ENCODE measurements at places on chromosomes 3 and 15.

DNA sequence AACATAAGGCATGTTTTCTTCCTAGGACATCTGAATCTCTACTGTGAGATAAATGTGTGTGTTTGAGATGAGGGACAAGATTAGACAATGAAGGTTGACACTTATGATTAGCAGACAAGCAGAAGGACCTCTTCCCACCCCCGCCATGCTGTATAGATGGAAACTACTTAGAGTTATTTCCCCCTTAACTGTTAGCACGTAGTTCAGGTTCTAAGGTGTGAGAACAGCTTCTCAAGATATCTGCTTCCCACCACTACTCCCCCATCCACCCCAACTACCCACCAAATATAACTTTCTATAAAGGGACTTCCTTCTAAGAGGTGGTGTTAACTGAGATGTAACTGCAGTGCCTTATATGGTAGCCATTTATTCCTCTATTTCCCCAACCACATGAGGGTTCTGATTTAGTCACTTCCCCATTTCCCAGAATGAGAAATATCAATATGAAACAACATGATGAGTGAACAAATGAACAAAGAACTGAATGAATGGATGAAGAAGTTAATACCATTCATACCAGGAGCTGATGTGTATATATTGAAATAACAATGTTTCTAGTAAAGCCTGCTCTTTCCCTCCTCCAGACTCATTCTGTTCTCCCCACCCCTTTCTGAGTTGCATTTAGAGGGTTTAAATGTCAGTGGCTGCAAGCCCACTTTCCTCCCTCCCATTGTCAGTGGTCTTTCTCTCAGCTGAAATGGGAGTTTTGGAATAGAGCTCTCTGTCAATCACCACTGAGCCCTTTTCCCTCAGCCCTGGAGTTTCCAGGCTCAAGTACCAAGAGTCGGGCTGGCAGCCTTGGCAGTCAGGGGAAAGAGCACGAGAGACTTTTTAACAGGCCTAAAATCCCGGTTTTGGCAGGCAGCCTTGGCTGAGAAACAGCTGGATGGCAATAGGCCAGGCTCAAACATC is 7.7 kb upstream of the RFTN1 start:
- DNase-seq = no peak

DNA sequence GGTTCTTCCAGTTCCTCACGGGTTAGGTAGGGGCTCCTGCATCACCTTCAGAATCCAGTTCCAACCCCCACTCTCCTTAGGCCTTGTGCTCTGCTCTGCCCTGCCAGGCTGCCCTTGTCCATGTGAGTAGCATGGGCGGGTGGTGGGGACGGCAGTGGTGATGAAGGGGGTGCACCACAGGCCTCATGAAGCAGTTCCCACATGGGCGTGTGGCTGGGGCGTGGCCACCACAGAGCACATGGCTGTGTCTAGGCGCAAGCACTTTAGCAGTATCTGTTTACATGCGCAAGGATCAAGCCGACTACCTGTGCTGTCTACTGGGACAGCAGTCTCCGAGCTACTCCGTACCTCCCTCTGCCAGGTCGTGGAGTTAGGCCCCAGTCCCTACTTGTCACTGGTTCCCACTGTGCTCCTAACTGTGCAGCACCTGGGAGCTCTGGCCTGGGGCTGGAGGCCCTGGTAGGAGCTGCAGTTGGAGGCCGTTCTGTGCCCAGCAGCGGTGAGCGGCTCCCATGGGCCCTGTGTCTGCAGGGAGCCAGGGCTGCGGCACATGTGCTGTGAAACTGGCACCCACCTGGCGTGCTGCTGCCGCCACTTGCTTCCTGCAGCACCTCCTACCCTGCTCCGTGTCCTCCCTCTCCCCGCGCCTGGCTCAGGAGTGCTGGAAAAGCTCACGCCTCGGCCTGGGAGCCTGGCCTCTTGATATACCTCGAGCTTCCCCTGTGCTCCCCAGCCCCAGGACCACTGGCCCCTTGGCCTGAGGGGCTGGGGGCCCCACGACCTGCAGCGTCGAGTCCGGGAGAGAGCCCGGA is 53.5 kb downstream of the PLXNA1 start:
- peak; percentile 34 for DNase-seq

DNA sequence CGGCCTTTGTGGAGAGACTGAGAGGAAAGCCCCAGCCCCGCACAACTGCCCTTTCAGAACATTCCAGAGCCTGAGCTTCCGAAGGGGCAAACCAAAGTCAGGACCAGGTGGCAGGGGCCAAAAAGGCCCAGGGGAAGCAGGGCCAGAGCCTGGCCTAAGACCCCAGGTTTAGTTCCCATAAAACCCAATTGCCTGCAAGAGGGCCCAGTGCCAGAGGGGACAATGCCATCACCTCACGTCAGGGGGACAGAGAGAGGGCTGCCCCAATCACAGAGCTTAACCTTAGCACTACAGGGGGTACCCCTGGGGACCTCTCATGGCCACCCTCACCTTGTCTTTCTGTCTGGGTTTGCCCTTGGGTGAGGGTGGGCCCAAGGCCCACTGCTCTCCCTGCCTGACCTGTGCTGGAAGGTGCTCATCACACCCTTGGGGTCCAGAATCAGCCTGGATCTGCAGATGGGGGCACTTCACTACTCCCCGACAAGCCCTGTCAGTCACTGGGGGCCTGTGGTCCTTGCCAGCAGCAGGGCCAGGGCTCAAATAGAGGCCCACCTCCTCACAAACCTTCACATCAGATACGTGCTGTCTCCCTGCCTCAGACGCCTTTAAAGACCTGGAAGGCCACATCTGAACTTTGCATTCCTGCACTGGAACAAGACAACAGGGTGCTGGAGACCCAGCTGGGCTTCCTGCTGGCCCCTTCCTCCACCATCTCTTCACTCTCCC is 3.8 kb downstream of the CALML4 start:
- peak; percentile 89 for DNase-seq

DNA sequence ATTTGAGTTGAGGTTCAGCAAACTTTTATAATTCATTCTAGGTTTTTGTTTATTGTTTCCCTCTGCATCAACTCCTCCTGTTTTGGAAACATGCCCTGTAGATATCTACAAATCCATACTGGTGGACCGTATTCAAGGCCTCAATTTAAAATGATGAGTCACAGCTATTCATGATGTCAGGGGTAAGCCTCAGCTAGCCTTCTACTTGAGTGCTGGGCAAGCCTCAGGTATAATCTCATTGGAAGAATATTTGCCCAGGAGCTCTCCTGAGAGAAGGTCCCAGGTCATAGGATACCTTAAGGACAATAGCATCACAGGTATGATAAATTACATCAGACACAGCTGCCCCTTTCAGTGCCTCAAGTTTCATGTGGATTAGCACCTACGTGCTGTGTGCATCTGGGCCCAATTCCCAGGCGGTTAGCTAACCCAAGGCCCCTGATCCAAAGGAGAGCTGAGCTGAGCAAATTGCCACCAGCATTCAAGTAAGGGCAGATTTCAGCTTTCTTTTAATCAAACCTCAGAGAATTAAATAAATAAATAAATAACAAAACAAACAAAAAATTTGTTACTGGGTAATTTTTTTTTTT is 87.5 kb downstream of the KCNMB2 start:
- DNase-seq = peak; percentile 77

GRCh38 chr15:77538793-77539497 is 93.8 kb downstream of the LINGO1 start:
- no peak for DNase-seq

DNA sequence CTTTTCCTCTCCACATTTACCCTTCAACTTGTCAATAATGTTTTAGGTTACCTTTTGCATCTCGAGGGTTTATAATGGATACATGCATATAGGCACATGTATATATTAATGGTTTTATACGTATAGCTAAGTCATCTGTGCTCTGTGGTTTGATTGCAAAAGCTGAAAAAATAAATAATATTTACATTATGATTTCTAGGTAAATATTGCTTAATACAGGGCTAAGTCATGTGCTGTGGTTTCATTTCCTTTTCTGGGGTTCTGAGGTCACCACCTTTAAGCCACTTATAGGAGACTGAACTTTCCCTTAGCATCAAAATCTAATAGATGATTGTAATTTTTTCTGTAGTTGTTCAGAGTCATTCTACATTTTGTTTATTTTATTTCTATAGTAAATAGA is 33.1 kb downstream of the LPP start:
- DNase-seq = no peak

- DNase-seq = no peak
Observed at GRCh38 chr15:101255051-101255395, 3.2 kb upstream of the CHSY1 start.

- no peak for DNase-seq
Observed at GRCh38 chr3:46006238-46007032, 10.8 kb upstream of the FYCO1 start.

DNA sequence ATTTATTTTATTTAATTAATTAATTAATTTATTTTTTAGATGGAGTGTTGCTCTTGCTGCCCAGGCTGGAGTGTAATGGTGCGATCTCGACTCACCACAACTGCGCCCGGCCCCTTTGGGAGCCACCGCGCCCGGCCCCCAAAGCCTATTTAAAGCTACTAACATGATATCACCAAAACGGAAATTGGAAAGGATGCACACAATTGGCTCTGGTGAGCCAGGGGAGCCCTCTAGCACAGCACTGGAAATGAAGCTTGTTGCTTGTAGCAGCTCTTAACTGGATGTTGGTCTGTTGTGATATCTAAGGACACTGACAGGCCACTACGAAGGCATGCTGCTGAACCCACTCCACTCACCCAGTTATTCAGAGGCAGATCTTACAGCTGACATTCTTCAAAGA is 104.5 kb downstream of the IGF2BP2 start:
- DNase-seq = no peak

GRCh38 chr15:75828429-75828828 is 14.8 kb upstream of the UBE2Q2 start:
- no peak for DNase-seq

GRCh38 chr3:50233176-50233575 is 2.8 kb upstream of the GNAI2 start:
- no peak for DNase-seq

GRCh38 chr15:77904901-77905300 is 172.6 kb downstream of the TBC1D2B start:
- no peak for DNase-seq

DNA sequence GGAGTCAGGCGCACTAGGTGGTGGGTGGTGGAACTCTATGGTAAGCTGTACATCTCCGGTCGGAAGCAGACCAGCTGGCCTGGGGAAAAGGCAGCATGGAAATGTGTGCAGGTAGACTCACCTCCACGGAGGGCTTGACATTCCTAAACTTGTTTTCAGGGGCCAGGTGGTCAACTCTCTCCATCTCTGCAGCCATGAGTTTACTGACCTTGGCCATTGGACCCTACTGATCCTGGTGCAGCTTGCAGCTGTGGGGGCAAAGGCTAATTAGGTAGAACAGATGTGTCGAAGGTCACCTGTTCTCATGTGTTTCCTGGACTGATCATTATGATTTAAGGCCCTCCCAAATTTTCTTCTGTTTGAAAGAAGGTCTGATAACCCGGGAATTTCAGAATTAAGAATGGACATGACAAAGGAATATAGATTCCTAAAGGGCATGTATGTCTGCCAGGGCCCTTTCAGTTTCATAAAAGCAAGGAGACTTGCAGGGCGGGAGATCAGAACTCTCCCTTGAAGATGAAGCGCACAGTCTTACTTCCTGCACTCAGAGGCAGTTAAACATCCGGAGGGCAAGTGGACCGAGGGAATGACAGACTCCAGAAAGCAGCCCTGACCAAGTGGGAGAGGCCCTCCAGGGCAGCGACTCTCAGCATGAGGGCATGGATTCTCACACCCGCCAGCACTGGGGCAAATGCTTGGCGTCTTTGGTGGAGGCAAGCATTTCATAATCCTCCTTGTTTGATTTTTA is 56.1 kb upstream of the CMTM7 start:
- DNase-seq = no peak

DNA sequence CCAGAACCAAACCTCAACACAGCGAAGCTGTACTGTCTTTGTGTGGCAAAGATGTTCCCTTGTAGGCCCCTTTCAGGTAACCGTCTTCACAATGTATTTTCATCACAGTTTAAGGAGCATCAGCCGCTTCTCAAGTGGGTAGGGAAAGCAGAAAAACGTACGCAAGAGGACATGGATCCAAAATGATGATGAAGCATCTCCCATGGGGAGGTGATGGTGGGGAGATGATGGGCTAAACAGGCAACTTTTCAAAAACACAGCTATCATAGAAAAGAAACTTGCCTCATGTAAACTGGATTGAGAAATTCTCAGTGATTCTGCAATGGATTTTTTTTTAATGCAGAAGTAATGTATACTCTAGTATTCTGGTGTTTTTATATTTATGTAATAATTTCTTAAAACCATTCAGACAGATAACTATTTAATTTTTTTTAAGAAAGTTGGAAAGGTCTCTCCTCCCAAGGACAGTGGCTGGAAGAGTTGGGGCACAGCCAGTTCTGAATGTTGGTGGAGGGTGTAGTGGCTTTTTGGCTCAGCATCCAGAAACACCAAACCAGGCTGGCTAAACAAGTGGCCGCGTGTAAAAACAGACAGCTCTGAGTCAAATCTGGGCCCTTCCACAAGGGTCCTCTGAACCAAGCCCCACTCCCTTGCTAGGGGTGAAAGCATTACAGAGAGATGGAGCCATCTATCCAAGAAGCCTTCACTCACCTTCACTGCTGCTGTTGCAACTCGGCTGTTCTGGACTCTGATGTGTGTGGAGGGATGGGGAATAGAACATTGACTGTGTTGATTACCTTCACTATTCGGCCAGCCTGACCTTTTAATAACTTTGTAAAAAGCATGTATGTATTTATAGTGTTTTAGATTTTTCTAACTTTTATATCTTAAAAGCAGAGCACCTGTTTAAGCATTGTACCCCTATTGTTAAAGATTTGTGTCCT is 60.0 kb downstream of the AAGAB start:
- no peak for DNase-seq

DNA sequence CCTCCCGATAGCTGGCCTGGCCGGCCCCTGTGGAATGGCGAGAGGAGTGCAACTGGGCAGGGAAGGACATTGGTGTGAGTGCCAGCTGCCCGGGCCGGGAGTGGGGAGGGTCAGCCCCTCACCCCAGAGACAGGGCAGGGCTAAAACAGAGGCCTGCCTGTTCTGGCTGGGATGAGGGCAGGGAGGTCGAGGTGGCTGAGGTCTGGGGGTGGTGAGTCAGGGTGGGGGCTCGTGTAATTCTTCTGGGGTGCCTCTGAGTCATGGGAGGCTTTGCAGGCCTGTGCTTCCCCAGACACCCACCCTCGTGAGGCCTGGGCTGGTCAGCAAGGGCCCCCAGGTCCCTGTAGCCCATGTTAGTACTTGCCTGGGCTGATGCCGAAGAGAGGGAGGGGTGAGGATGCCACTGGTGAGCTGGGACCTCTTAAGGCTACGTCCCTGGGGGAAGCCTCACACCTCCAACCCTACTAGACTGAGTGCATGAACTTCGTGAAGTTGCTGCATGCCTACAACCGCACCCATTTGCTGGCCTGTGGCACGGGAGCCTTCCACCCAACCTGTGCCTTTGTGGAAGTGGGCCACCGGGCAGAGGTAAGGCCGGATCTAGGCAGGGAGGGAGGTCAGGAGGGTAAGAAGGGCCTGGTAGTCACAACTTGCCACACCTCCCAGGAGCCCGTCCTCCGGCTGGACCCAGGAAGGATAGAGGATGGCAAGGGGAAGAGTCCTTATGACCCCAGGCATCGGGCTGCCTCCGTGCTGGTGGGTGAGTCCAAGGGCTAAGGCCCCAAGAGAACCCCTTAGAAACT is 1.7 kb downstream of the SEMA3B start:
- DNase-seq = no peak

All from NCI-H82 (cell line).